Smooth muscle cell of the brain vasculature (primary cell): ENCODE measurements at places on chromosomes 1 and 21.

DNA sequence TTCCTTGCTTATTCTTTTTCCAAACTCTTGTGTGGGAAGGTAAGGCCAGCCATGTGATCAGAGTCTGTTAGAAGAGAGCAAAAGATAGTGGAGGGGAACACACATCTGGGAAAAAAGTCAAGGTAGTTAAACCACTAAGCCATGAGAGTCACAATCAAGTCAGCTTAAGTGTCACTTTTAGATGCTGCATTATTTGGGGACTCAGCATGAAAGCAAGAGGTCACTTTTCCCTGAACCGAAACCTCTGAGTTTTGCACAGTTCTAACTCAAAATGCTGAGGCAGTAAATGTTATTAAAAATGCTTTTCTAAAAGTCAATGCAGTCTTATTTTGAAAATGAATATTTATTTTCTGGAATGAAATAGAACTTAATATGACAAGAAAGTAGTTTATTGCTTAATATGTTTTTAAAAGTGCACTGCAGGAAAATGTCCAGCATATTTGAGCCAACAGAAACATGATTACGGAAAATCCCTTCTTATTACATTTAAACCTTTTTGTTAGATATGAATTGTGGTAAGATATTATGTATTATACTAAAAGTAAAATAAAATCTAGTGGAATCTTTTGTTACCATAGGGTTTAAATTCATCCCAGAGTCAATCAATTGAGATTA, 69.3 kb downstream of the RBM11 start:
- no peak for DNase-seq

DNA sequence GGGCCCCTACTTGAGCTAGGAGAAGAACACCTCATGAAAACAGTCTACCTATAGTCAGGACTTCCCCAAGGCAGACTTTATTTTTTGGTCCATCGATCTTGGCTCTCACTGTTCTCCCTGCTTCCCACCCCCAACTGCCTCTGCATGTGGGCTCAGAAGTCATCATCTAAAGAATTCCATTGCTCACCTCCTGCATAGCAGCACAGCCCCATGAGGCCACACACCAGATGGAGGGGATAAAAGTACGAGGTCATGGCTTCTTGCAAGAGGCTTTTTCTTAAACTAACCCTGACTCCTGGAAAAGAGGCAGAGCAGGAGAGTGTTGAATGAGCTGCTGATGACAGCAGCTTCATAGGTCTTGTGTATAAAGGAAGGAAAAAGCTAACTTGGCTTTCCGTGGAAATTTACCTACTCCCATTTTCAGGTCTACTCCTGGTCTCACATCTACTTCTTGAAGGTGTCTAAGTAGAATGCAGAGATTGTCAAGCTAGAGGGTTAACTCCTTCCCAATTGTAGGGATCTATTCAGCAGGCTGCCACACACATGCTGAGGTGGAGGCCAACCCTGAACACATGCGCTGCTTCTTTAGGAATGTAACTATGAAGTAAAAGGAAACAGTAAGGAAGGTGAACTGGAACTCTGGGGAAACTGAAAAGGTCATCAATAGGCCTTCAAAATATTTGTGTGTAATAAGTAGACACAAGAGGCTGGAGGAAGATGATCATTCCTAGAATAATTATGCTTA, 18.7 kb downstream of the WNT2B start:
- peak; percentile 63 for DNase-seq

- no peak for DNase-seq
Observed at GRCh38 chr1:89023026-89023425, 360 bp upstream of the GBP3 start.

- no peak for DNase-seq
Observed at GRCh38 chr1:14804626-14805025, 206.1 kb downstream of the KAZN start.

GRCh38 chr1:28437924-28438699, 67.7 kb upstream of the RCC1 start:
- peak; percentile 70 for DNase-seq

GRCh38 chr1:145898756-145899155, 11.1 kb downstream of the ITGA10 start:
- no peak for DNase-seq

GRCh38 chr1:208899438-208899837, 655.3 kb upstream of the PLXNA2 start:
- no peak for DNase-seq

DNA sequence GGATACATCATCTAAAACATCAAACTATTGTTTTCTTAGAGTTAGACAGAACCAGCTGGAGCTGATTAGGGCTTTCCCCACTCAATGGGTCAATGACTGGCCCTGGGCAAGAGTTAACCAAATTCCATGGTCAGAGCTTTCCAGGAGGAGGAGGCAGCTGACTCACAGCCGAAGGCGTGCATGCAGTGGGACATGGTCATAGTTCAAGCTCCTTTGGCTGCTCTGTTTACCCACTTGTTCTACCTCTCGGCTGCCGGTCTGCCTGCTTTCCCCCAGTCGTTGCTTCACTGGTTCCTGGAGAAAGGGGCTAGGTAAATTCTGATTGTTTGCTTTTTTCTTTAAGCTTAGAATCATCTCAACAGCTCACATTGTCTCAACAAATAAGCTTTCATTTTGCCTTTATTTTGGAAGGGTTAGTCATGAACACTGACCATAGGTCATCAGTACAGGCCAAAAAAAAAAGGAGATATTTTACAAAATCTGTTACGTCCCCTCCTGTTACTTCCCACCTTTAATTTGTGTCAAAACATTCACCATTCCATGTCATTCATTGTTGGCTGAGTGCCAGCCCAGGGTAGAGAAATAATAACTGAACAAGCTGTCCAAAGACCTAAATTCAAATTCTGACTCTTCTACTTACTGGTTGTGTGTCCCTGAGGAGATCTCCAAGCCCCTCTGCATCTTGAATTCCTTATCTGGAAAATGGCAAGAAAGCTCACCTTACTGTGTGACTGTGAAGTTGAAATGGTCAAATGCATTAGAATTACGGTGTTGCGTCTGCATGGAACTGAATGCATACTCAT, 12.0 kb downstream of the MAB21L3 start:
- DNase-seq, result peak; percentile 59

DNA sequence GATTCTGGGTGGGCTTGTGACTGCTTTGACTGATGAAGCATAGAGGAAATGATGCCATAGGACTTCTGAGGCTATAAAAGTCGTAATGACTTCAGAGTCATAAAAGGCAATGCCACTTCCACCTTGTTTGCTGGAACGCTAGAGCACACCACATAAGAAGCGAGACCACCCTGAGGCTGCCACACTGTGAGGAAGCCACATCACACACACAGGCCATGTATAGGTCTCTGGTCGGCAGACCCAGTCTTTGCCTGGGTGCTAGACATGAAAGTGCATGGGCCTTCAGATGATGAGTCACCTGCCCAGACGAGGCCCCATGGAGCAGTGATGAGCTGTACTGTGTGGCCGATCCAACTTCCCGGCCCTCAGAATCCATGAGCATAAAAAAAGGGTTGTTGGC, 14.2 kb upstream of the KANK4 start:
- DNase-seq, result no peak
